DND-41 (cell line): ENCODE measurements at places on chromosomes 7 and 10.

DNA sequence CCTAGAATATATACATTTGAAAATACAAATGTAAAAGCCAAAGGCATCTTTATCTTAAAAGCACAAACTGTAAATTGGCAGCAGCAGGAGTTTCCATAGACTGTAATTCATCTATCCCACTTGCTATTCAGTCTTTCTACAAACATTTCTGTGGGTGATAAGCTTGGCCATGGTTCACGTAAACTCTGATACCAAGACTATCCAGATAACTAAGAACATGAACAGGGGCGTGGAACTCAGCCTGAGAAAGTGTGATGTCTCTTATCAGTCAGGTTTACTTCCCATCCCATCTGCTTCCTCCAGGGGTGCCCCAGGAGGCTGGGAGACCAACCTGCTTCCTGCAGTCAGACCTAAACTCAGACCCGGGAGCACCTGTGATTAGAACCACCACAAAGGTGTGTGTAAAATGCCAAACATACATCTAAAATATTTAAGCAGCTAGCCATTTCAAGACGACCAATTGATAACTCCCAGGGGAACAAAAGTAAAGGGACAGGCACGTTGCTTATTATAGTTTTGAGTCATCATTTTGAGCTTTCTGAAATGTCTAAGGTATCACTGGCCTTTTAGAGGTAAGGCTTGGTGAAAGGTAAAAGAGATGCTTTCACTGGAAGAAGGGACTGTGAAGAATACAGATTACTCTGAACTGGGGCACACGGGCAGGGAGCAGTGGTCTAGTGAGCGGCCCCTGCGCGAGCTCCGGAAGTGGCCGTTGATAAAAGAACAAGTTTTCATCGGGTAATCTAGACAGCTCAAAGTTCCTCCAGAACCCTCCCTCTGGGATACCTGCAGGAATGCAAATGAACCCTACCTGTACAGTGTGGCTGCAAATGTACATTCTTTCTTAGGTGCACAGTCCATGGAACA, 51.5 kb downstream of the RSU1 start:
- DNase-seq: no peak

DNA sequence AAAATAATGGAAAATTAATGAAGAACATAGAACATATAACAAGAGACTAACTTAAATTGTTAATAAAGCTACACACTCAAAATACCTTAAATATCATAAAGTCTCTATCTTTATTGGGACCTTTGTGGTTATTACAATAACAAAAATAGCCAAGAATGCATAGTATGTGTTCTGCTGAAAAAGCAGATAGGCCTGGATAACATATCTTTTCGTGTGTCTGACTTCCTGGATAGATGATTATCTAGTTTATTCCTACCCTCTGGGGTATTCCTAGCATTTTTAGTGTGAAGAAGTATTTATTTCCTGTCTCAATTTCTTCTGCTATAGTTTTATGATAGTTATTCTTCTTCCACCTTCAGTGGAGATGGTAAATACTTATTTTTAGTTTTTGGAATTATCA, 36.5 kb downstream of the CALCR start:
- DNase-seq: no peak

DNA sequence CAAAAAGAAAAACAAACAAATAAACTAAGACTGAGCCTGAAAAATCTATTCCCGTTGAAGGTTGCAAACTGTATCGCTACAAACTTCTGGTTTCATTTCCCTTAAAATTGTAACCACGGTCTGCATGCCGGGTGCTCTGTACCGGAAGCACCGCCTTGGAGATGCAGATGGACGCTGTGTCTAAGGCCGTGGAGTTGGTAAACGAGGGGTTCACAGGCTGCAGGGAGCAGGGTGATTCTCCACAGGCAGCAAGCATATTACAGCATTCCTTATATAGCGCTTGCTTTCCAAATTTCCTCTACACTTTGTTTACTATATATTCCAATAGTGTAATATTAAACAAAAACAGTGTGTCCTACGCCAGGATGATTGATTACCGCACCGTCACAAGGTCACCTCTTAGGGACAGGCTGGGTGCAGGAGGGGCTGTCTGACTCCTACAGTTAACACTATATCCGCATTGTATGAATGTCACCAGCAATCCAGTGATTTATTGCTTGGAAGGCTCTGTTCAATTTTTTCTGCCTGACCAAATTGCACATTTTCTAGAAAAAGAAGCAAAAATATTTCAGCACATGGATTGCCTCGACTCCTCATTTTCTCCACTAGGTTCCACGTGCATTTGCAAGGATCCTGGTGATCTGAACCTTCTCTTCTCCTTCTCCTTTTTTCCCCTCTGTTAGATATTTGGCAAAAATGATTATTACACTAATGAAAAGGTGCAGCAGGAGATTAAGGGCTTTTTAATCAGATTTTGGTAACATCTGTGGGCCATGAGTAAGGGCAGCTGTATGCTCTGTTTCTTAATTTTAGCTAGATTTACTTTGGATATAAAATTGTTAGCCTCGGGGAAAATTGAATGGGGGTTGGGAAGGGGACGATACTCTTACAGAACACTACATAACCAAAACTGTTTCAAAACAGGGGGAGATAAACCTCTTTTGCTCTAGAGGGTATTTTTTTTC, 325.8 kb upstream of the MGMT start:
- DNase-seq: no peak

DNA sequence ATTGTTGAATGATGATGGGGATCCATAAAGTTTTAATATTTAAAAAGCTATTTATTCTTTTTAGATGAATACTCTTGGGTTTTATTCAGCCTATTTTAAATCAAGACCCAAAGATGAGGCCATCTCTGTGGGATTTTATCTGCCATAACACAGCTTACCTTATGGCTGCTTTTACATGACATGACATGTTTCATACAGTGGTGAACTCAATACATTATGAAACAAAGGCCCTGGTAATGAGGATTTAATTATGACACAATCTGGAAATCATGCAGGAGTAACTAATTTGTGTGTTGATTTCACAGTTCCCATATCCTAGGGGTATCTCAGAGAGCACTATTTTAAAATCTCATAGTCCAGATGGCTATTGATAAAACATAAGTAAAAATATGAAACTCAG, 661.8 kb upstream of the FZD8 start:
- DNase-seq: no peak

GRCh38 chr10:131843089-131843595, 57.7 kb upstream of the PPP2R2D start:
- no peak for DNase-seq

- no peak for DNase-seq
These were observed 483.1 kb upstream of the CNTNAP2 start for GRCh38 chr7:145633513-145633912.

GRCh38 chr10:47037654-47038425, 126.6 kb downstream of the PTPN20 start:
- no peak for DNase-seq

DNA sequence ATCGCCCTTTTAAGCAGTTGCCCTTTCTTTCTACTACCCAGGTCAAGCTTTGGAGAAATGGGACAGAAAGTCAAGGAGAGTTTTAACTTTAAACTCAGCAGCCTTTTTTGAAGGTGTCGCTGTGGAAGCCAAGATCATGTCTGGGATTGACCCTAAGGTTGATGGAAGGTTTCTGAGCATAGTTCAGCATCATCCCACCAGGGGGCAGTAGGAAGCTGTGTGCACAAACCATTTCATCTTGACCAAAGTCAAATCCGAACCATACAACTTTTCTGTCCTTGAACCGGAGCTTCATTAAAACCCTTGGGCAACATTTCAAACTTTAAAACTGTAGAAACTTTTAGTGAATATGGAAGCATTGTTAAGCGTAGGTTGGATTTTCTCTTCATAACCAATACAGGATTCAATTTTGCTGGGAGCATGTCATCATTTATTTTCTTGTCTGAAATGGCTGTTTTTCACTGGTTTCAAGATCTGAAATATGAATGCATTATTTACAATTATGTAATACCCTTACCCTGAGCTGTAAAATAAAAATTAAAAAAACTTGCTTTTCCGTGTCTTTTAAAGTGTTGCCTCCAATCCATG, 214.4 kb upstream of the KIAA1217 start:
- peak; percentile 53 for DNase-seq

DNA sequence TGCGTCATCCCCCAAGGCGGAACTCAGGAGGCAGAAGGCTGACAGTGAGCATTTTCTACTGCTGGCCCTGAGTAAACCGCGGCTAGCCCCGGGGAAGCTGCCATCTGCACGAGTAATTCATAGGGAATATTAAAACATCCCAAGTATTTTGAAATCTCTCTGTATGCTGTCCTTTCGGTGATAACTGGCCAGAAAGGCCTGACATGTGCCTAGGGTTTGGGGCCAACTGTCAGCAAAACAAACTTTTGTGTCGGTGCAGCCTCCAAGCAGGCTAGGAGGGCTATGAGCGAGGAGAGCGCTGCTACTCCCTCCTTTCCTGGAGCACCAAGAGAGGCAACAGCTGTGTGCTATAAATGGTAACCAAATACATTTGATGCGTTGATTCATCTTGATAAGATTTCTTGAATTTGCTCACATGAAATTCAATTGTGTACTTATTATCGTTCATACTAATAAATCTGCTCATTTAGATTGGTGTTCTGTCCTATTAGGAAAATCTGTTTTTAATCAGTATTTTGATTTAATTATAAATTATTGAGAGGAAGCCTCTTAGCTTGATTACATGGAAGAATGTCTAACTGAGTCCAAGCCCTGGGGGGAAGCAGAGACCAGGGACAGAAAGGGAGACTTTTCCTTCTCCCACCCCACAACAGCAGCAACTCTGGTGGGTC, 124.4 kb upstream of the NPS start:
- DNase-seq: no peak

DNA sequence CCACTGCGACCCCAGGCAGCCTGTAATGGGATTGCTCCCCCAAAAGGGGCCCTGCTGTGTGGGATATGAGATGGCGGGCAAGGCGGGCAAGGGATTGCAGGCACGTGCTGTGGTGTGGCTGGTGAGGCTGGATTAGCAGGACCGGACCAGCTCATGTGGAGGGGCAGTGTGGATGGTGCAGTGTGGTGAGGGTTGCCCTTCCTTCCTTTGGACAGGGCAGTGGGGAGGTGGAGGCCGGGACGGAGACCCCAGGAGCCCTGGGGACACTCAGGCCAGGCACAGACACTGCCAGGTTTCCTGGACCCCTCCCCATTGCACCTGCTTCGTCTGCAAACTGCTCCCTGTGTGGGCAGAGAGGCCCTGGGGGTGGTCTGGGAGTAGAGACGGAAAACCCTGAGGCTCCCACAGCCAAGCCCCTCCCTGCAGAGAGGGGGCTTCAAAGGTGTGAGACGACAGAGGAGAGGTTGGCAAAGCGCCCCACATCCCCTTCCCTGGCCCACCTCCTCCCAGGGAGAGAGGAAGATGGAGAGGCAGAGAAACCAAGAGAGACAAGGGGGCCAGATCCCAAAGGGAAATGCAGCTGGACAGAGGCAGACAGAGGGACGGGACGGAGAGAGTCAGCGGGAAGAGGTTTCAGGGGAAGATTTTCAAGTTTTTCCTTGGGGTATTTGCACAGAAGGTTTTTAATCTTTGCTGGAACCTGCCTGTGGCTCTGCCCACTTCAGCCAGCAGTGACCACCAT, 89.2 kb downstream of the MICALL2 start:
- no peak for DNase-seq

DNA sequence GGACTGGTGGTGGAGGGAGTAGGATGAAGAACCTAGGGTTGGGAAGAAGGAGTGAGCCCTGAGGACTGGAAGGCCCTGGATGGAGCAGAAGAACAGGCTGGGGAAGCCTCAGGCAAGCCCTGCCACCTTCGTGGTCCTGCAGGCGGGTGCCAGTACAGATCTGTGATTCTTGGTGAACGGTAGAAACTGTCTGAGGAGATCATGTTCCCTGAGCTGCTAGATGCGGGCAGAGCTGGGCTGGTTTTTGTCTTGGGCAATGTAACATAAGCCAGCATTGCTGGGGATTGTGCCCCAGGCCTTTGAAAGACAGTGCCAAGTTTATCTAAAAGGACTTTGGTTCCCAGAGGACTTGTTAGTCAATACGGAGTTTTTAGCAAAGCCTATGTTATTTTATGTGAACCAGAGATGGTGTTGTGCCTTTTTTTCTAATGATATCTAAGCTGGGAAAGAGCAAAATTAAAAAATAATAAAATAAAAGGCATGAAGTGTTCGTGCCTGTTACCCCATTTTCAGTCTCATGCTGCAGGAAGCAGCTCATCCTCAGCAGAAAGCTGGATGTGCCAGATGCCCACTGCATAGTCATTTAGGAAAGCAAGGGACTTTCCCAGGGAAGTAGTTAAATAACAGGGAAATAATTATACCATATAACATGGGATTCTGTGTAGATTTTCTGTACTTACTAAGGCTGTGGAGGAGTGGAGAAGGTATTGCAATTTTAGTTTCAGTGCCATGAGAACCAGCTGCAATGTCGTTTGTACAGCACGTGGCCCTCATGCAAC, 24.4 kb upstream of the FIGNL1 start:
- no peak for DNase-seq

GRCh38 chr7:156944876-156945275, 4.6 kb upstream of the NOM1 start:
- no peak for DNase-seq

GRCh38 chr10:86072413-86072812, 294.2 kb downstream of the GRID1 start:
- no peak for DNase-seq

- no peak for DNase-seq
These were observed 2.3 kb upstream of the LDB1 start for GRCh38 chr10:102122450-102122849.

GRCh38 chr7:95660023-95660434, 63.7 kb upstream of the PDK4 start:
- DNase-seq: no peak

DNA sequence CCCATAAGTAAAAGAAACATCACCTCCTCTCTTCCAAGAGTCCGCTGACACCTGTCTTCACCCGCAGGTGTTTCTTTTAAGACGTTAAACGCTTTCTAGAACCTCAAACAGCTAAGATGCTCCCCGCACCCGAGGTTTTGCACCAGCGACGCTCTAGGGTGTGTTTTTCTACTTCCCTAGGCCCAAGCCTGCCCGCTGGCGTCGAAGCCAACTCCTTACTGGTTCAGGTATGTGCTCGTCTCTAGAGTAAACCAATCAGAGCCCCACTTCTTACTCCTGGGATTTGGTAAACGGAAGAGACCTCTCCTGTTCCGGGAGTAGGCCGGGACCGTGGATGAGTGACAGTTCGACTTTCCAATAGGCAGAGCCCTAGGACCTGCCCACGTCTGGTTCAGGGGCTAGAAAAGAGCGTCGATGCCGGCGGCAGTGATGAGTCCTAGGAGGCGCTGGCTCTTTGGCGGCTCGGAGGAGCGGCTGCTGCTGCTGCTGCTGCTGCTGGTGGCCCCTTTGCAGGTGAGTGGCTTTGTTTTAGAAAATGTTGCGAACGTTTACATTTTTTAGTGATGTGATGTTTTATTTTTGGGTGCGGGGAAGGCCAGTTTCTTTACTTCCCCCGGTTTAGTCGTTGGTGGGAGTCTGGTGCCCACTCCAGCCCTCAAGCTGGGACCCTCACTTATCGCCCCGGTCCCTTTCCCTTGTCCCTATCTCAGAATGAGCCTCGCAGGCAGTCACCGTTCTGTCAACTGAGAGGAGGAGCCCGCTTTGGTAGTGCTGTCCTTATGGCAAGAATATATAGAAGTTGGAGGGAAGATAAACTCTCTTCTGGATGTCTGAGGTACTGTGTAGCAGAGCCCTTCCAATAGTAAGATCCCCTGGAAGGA, at the start of gene BPGM:
Gene BPGM, plus strand, starts transcription at position 429 of the 881 bp plus-strand sequence. CDS start 14,655 bp downstream, outside the sequence.
- peak; percentile 99 for DNase-seq
